ENCODE measurements at places on chromosomes 1 and 21. TPM values are rescaled to one million over a fixed set of nuclear protein-coding genes. Genes with fewer than 3 reads are reported as not detected.

- no peak for DNase-seq
Measured at GRCh38 chr1:66945316-66945715, 20.5 kb downstream of the MIER1 start.

- no peak for DNase-seq
Measured at GRCh38 chr1:90107990-90108389, 113.1 kb downstream of the ZNF326 start.

DNA sequence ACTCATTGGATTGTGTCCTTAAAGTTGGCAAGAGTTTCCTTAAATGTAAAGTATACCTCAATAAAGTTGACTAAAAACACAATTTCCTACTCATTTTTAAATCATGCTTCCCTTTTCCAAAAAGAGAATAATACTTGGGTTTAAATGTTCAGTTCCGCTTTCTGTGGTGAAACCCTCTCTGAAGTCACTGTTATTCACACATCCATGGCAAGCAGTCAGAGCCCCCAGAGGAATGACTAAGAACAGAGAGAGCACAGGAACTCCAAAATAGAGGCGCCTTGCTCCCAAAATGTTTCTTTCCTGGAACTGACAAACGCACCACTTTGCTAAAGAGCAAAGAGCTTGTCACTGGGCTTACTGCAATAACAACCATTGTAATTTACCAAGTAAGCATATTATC lies 142.5 kb downstream of the TIAM1 start:
- no peak for DNase-seq

Gene NPHP4
- total RNA-seq = 5.1 TPM

- DNase-seq = no peak
Measured at GRCh38 chr21:41956926-41957729, 3.3 kb upstream of the C2CD2 start.

Gene OR2T35
- not detected for total RNA-seq

- no peak for DNase-seq
Measured at GRCh38 chr1:149977345-149977744, 33.2 kb downstream of the OTUD7B start.

Gene KLF17
- not detected for total RNA-seq

Gene MTHFR
- 55.6 TPM for total RNA-seq

Gene AGBL4
- 4.0 TPM for total RNA-seq

- DNase-seq = peak; percentile 72
Measured at GRCh38 chr1:50332941-50333594, 90.2 kb downstream of the DMRTA2 start.

GRCh38 chr1:226937940-226938725 lies 2.0 kb upstream of the COQ8A start:
- DNase-seq = no peak

- no peak for DNase-seq
Measured at GRCh38 chr1:15762546-15762945, 4.0 kb downstream of the FBLIM1 start.

Gene TCHHL1
- total RNA-seq = not detected

GRCh38 chr1:67645495-67646144 lies 39.4 kb upstream of the GADD45A start:
- DNase-seq = peak; percentile 81

Gene RGS8
- not detected for total RNA-seq

GRCh38 chr1:212585210-212585609 lies 23.4 kb upstream of the ATF3 start:
- no peak for DNase-seq

DNA sequence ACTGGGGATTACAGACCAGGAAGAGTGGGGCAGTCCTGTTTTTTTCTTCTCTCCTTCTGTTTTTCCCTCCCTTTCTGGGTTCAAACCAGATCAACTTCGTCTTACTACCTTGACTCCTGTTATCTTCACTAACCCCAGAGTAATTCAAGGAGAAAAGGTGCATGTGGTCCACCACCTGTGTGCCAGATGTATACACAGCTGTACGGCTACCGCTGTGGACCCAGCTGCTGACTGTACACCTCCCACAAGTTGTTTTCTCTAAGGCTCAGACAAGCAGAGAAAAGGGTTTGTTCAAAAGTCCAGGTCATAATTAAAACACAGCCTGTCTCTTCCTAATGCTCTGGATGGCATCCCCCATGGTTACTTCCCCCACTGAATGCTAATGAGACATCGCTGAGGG lies 102.1 kb downstream of the LMX1A start:
- DNase-seq = no peak

GRCh38 chr1:61132645-61133334 lies 50.4 kb downstream of the NFIA start:
- no peak for DNase-seq

- no peak for DNase-seq
Measured at GRCh38 chr1:222926566-222926965, 111.7 kb downstream of the DISP1 start.

Gene PRAMEF12
- not detected for total RNA-seq

GRCh38 chr1:215568299-215568692 lies 1.2 kb downstream of the KCTD3 start:
- DNase-seq = peak; percentile 16

DNA sequence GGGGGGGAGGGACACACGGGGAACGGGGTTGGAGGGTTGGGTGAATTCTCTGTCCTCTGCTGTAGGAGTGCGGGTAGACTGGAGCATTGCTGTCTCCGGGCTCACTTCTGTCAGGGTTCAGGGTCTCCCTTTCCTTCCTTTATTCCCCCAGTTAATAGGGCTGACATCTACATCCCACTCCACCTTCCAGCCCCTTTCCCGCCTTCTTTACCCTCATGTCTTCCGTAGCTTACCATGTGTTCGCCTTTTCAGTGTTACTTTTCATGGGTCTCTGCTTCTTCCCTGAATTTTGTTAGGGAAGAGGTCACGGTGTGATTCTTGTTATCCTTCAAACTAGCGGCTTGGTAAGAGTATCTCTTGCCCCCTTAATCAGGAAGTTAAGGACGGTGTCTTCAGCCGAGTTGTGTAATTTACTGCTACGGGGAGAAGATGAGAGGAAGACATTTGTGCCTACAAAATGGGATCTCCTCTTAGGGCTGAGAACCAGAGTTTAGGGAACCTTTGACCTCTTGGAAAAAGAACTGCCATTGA lies 917 bp downstream of the RAP1A start:
- no peak for DNase-seq

GRCh38 chr1:41612953-41613352 lies 128.5 kb upstream of the EDN2 start:
- peak; percentile 54 for DNase-seq

GRCh38 chr1:165595246-165595938 lies 35.6 kb upstream of the MGST3 start:
- no peak for DNase-seq

DNA sequence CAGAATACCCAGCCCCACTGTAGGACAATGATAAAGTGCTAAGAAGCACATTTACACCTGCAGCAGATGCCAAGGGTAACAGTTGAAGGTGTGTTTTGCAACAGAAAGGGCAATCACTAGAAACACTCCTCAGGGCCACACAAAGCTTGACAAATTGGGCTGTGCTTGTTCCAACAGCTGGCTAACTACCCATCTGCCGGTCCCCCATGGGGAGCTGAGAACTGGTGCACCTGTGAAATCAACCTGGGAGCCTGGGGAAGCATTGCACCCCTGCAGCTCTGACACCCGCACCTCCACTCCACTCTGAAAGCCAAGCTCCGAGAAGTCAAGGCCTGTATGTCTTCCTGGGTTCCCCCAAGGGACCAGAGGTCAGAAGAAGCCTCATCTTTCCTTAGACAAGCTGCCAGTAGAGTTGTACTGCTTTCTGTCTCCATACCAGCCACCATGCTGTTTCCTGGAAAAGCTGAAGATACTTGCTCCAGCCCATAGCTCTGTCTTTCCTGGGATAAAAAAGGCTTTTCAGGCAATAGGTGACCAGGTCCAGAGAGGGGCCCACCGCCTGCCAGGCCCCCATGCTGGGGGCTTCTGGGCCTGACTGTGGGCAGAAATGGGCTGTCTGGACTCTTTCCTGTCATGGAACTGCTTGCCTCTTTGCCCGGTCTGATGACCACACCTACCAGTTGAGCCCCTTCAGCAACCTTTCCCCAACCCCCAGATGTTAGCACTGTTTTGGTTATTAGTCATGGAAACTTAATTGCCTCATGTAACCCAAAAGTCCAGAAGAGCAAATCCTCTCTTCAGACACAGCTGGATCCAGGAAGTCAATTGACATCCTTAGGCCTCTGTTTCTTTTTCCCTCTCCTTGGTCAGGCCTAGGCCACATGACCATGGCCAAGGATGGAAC lies 93.6 kb downstream of the KIF14 start:
- DNase-seq = no peak

DNA sequence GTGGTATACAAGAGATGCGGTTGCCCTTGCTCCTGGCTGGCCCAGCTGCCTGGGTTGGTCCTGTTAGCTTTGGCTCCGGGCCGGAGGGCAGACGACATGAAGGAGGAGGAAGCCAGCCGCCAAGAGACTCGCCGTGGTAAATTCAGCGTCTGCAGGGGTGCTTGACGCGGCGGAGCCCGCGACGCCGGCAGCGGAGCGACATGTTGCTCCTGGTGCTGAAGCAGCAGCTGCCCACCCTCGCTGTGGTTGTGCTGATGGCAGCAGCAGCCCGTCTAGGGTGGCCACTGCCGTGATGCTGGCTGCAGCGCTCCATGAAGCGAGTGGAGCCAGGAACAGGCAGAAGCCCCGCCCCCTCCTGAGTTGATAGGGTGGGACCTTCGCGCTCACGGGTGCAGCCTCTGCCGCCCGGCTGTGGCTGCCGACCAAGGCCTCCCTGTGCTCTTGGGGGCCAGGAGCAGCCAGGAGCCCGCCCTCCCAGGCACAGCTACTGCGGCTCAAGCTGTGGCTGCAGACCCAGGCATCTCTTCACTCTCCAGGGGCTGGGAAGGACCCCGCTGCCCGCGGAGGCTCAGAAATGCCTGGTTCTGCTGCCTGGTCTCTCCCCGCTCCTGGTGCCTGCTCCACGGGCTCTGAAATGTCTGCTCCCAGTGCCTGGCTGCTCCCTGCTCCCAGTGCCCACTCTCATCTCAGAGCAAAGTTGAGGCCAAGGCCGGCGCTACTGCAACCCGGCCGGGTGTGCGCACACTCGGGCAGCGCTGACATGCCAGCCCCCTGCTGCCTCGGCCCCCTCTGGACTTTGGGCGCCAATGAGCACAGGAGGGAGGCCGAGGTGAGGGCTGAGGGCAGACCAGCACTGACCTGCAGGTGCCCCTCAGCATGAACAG lies 4.4 kb upstream of the ZNF692 start:
- DNase-seq = peak; percentile 96
